ENCODE measurements at places on chromosomes 2 and 18.
A peak's percentile ranks its signal among the peaks of the same experiment; 100 is the strongest.

- DNase-seq = no peak
These were observed 170.3 kb upstream of the SPRED2 start for GRCh38 chr2:65602603-65603235.

GRCh38 chr2:15733867-15734673, 142.4 kb downstream of the DDX1 start:
- no peak for DNase-seq

- no peak for DNase-seq
These were observed 8.8 kb upstream of the WNT6 start for GRCh38 chr2:218850796-218851195.

DNA sequence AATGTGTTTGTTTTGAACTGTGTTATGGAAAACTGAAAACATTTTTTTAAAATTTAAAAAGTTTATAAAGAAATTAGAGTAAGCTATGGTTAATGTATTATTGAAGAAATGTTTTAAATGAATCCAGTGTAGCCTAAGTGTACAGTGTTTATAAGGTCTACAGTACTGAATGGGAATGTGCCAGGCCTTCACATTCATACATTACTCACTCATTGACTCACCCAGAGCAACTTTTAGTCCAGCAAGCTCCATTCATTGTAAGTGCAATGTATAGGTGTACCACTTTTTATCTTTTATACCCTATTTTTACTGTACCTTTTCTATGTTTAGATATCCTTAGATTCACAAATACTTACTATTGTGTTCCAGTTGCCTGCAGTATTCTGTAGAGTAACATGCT, 215.1 kb upstream of the THUMPD2 start:
- DNase-seq = no peak

DNA sequence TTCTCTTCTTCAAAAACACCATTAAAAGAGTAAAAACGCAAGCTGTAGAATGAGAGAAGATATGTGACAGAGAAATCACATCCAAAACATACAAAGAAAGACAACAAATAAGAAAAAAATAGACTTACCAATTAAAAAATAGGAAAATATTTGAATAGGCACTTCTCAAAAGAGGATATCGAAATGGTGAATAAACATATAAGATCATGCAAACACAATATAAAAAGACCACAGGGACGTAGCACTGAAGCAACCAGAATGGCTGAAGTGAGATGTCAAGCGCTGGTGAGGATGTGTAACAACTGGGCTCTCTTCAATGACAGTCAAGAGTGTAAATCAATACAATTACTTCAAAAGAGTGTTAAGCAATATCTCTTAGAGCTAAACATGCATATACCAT, 202.3 kb downstream of the ZBTB7C start:
- no peak for DNase-seq

DNA sequence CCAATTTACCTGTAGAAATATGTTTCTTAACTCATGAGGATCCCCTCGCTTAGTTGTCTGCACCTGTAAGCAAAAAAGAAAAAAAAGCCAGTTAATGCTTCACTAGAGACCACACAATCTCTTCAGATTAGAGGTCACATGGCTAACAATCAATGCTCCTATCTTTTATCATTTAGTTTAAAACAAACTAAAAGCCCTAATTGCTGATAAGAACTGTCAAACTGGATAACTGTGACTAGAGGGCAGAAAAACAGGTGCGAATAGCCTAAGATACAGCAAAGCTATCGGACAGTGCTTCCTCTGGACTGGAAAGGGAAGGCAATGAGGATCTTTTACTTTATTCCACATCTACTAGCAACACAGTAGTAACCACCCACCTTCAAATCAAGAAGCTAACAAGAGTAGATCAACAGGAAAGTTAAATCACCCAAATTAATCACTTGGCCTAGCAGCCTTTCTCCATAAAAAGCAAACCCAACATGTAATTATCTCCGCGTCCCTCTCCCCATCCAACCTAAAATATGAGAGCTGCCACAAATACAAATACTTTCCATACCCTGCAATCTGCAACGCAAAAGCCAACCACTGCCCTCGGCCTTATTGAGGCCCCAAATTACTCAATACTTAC, 734 bp downstream of the SLC25A12 start:
- DNase-seq = no peak

- DNase-seq = no peak
These were observed 97.1 kb downstream of the COL5A2 start for GRCh38 chr2:189082376-189082975.

- DNase-seq = no peak
These were observed 1.9 kb downstream of the STK17B start for GRCh38 chr2:196169516-196169915.

GRCh38 chr2:167191588-167191987, 303.3 kb downstream of the XIRP2 start:
- DNase-seq = no peak

- no peak for DNase-seq
These were observed 336.8 kb downstream of the MYCN start for GRCh38 chr2:16277117-16277516.

GRCh38 chr18:55672574-55673361, 84.8 kb upstream of the TCF4 start:
- no peak for DNase-seq

- no peak for DNase-seq
These were observed 16.6 kb upstream of the PIK3C3 start for GRCh38 chr18:41938445-41938844.

- DNase-seq = no peak
These were observed 15.4 kb upstream of the GPR55 start for GRCh38 chr2:230940471-230940815.

- no peak for DNase-seq
These were observed 317.4 kb downstream of the AGPS start for GRCh38 chr2:177709986-177710401.

DNA sequence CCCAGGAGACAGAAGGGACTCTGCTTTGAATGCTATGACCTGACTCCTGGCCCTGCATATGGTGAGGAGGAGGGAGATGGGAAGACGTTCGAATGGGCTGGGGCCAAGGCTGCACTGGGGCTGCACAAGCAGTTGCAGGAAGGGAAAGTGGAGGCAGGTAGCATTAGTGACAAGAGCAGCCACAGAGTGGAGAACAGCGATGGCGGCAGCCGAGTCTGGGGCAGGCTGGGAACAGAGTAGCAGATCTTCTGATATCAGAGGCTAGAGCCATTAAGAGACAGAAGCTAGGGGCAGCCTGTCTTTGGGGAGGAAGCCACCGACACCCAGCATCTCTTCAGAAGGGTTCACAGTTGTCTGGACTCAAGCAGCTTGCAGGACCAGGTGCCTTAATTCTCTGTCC, 50.1 kb downstream of the ST3GAL5 start:
- DNase-seq = no peak

GRCh38 chr2:164242409-164242808, 378.9 kb downstream of the GRB14 start:
- DNase-seq = no peak

DNA sequence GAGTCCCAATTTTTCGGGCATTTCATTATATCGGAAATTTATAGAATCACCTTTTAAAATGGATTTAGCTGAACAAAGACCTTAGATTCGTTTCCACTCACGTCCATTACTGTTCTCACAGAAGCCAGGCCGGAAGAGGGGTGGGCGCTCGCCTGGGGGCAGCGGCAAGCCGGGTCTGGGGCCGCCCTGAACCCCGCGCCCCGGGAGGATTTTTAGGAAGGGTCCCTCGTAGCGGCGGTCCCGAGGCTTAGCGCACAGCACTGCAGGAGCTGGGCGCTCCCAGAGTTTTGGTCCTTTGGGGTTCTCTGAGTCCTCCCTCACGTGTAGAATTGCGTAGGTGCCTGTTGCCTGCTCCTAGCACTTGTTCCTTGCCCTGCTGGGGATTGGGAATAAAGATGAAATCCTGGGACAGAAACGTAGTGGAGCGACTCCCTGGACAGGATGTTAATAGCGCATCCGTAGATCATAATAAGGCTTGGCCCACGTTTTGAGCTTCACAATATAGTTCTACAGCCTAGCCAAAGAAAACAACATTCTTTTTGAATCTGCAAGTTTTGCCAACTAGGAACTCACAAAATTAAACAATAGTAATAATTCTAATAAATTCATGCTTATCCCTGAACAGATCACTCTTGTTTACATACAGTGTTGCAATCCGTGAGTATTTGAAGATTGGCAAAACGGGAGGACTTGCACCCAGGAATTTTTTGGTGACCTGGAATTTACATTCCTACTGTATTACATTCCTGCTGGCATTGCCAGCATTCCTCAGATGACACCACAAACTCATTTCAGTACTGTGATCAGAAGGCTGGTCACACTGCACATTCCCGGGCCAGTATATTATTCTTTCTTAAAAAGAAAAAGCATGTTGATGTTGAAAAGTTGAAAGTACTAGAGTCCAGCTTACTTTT, 875 bp downstream of the C18orf63 start:
- DNase-seq = no peak

GRCh38 chr2:134207589-134208209, 46.2 kb upstream of the MGAT5 start:
- DNase-seq = peak; percentile 49

GRCh38 chr2:46328829-46329228, 31.6 kb downstream of the EPAS1 start:
- no peak for DNase-seq

GRCh38 chr2:177599139-177599688, 206.6 kb downstream of the AGPS start:
- DNase-seq = no peak

DNA sequence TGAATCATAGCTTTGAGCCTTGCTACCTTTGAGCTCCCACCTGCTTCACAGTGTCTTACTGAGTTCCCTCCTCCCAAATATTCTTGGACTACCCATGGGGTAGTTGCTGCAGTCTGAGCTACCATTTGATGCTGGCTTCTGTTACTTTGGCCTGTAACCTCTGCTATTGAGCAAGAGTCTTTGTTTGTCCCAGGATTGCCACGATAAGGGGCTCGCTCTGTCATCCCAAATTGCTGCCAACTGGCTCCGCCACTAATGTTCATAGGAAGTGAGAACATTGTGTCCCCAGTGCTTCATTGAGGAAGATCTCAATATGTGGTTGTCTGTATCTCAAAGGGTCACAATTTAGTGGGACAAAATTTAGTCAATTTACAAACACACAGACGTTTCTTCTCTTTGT, 103.8 kb downstream of the TRIM43 start:
- DNase-seq = no peak

DNA sequence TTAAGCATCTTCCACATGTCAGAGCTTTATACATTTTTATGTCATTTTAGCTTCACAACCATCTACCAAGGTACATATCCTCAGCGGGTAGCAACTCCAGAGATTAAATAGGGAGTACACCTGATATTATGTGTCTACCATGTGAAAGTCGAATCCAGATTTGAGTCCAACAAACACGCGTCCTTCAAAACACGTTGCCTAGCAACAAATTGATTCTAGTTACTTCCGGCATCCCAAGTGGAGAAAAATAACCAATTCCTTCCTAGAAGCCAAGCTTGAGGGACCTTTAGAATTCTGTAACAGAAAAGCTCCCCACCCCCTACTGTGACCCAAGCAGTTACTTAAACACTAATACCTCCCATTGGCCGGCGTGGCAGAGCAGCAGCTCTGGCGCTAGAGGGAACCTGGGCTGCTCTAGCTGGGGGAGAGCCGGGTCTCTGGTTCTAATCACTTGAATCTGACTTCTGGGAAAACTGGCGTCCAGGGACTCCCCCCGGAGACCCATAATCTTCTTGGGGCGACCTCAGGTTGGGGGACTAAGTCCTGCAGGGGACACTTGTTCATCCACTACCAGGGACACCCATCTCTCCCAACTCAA, at the start of gene ERICH2:
Gene ERICH2 (plus strand): TSS at position 371 of the 598 bp plus-strand sequence. CDS start 304 bp downstream, outside the sequence.
- DNase-seq = no peak

DNA sequence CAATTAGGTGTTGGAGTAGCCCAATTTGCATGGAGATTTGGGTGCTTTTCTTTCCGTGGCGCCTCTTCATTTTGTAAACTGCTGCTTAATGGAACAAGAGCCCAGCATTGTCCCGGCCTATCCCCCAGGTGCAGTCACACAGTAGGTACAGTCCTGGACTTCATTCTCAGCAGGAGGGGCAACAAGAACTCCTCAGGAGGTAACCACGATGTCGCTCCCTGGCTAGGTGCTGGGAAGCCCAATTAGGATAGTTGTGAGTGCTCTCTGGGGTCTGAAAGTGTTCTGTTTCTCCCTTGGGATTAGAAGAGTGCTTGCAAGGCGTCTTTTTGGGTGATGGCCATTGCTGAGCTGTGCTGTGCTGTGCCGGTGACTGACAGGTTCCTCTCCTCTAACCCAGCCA, 53.8 kb downstream of the CABLES1 start:
- DNase-seq = no peak

Measured in GF-D8 (cell line).